Stimulated activated CD8-positive, alpha-beta memory T cell treated with anti-CD3 and anti-CD28 coated beads, Interleukin-12 subunit alpha, Interleukin-12 subunit beta, amount 100 ng/mL, for 1 hour (primary cell): ENCODE measurements at places on chromosomes 2 and 18.

GRCh38 chr18:76823587-76824011 lies 1.2 kb downstream of the ZNF236 start:
- no peak for DNase-seq

- DNase-seq: no peak
These were observed 293.6 kb upstream of the TNP1 start for GRCh38 chr2:217153510-217153909.

DNA sequence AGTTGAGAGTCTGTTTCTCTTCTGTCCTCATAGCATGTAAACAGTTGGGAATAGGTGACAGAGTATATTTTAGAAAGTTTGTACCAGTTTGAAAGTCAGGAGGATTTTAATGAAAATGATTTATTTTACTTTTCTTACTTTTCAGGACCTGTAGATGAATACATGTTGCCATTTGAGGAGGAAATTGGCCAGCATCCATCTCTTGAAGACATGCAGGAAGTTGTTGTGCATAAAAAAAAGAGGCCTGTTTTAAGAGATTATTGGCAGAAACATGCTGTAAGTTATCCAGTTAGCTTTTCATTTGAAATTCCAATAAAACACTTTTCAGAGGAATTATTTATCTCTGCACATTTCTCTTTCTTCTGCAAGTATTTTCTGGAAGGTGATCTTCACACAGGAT lies 81.1 kb downstream of the ACVR2A start:
- DNase-seq: no peak

DNA sequence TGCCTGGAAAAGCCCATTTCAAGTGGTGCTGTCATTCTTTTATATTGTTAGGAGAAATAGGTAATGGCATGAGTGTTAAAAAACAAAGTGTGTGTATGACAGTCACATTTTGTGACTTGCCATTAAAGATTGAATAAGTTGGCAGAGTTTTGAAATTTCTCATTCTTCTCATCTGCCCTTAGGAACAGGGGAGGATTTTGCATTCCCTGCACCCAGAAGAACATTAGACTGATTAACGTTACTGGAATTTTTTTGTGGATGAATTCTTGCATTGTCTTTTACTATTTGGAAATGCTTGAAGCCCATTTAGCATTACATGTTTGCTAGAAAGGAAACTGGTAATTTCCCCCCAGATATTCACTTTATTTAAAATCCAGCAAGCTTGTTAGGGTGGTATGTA lies 162.2 kb downstream of the BABAM2 start:
- DNase-seq: no peak

DNA sequence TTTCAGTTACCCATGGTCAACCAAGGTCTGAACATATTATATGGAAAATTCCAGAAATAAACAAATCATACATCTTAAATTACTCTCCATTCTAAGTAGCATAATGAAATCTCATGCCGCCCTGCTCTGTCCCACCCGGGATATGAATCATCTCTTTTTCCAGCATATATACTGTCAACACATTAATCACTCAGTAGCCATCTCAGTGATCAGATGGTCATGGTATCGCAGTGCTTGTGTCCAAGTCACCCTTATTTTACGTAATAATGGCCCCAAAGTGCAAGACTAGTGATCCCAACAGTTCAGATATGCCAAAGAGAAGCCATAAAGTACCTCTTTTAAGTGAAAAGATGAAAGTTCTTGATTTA lies 43.8 kb downstream of the OSBPL6 start:
- DNase-seq: no peak

DNA sequence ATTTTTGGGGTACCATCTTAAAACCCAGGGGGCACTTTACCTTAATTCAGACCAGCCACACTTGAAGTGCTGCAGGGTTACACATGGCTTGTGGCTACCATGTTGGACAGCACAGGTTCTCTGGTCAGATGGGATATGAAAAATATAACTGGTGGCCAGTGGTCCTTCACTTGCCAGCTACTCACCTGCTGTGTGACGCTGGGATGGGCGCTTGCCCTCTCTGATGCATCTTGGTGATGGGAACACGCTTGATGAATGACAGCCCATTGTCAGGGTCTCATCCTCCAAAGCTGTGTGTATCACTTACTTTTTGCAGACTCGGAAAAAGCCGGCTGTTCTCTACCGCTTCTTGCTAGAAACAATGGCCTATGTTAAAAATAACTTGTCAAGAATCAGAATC lies 22.5 kb downstream of the HJURP start:
- DNase-seq: no peak

DNA sequence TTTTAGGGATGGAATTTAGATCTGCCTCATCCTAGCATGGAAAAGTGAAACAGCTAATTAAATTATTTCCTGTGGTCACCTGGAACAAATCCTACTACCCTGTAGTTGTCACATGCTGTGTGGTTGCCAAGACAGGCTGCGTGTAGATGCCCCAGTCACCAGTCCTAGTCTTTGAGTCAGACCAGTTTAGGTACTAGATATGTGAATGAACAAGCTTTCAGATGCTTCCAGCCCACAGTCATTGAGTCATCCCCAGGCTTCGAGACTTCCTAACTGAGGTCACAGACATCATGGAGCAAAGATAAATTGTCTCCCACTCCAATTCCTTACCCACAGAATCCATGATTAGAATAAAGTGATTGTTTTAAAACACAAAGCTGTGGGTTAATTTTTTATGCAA lies 35.8 kb upstream of the GRB14 start:
- no peak for DNase-seq

DNA sequence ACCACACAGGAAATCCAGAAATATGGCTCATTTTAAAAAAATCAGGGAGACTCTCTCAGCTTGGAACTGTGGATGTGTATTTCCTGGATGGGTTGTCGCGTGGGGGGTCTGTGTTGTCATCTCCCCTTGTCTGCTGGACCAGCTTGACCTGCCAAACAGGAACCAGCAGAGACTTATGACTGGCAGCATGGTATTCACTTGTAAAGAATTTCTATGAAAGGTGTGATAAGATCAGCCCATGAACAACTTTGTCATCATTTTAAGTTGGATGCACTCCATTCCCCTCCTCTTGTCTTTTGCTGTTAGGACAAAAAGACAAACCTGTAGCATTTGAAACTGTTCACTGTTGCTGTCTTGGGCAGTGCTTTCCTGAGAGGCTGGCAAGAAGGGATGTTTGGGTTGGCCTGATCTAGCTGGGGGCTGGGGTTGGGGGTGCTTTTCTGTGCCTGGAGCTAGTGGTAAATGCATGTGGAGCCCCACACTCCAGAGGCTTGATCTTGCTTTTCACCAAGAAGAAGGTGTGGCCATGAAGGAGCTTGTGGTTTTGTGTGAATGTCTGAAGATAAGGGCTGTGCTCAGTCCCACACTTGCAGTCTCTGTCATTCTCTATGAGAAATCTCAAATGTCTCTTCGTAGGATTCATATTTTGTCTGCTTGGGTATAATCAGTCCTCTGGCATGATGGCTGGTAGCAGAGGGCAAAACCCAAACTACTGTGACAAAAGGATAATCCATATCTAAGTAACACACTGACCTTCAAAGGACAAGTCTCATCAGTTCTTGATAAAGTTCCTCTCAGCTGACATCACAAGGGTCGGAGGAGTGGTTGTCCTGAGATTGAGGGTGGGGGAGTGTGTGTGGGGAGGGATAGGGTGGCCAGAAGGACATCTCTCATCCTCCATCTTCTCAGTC lies 39.0 kb downstream of the RALB start:
- DNase-seq: no peak

- no peak for DNase-seq
These were observed 36.8 kb downstream of the KCTD1 start for GRCh38 chr18:26511339-26512071.

- DNase-seq: no peak
These were observed 18.2 kb downstream of the RPL37A start for GRCh38 chr2:216516730-216517350.

DNA sequence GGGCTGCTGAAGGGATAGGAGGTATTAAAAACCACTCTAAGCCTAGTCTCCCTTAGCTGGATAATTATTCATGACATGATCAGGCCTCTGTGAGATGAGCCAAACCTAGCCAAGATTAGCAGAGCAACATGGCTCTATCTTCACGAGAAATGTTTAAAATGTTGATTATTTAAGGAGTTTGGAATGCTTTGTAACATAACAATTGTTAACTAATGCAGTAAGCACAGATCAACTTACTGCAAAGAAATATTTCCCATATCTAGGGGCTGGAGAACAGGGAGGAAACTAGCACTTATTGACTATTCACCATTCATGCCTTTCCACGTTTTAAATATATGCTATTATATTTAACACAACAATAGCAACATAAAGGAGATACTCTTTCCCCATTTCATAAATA lies 833.7 kb upstream of the CHAC2 start:
- no peak for DNase-seq

GRCh38 chr18:31064130-31064529 lies 21.6 kb upstream of the DSC3 start:
- no peak for DNase-seq

DNA sequence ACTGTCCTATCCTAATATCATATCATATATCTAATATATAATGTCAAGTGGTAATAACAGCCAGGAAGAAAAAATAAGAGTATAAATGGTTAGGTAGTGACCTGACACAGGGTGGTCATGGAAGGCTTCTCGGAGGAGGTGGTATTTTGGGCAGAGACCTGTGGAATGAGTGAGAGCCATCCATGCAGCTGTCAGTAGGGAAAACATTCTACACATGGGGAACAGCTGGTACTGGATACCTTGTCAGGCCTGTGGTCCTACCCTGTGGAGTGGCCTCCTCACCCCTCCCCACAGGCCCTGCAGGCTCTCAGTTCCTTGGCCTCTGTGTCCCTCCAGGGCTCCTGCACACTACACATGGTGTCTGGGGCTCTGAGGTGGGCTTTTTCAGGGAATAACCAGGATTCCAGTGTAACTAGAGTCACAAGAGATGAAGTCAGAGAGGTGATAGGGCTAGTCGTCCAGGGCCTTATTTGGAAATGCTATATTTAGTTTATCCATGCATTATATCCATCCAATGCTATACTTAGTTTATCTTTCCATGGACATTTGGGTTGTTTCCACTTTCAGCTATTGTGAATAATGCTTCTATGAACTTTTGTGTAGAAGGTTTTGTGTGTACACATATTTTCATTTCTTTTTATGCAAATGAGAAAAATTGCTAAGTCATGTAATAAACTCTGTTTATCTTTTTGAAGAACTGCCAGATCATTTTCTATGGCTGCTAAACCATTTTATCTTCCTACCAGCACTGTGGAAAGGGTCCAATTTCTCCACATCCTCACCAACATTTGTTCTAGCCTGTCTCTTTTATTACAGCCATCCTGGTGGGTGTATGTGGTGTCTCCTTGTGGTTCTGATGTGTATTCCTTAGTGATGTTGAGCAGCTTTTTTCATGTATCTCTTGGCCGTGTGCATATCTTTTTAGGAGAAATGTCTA lies 75.6 kb downstream of the TPGS2 start:
- DNase-seq: no peak

DNA sequence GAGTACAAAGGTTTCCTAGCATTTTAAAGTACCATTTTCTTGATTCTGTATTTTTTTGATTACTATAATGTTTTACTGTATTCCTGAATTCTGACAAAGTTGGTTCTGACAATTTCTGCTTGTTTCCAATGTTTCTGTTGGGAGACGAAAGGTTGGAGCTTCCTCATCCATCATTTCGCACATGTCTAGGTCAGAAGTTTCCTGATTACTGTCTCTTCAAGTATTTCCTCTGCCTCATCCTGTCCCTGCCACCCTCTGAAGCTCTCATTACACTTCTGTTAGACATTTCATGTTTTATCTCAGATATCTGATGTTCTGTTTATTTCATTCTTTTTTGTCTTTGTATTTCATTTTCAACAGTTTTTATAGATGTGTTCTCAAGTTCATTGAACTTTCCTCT lies 895.8 kb downstream of the TSN start:
- DNase-seq: no peak

DNA sequence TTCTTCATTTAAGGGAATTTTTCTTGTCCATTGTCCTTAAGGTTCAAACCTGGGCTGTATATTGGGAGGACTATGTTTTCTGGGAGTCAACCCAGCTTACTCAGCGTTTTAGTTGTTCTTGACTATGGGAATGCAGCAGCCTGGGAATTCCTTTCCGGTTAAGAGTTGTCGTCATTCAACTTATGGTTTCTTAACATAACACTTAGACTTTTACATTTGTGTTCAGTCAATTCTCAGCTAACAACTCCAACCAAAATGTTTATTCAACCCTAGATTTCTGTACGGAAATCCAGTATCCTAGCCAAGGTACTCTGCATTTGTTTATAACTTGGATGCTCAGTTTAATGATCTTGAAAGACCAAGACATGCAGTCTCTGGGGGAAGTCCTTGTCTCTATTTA lies 960.9 kb downstream of the CBLN2 start:
- DNase-seq: no peak

GRCh38 chr2:237574894-237575868 lies 8.8 kb downstream of the PRLH start:
- DNase-seq: no peak

DNA sequence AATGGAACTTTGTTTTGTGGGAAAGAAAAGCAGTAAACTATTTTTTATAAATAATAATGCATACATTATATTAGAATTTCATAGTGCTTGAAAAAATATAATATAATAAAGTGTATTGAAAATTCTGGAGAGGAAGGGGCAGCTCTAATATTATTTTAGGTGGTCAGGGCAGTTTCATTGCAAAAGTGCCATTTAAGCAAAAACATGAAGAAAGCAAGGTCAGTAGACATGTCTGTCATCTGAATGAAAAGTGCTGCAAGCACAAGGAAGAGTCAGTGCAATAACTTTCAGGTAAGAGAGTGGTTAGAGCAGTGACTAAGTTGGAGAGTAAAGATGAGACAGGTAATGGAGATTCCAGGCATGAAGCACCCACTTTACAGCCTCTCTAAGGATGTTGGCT lies 435.6 kb upstream of the REG3G start:
- DNase-seq: no peak

GRCh38 chr2:119455066-119455718 lies 23.5 kb downstream of the TMEM37 start:
- no peak for DNase-seq

- no peak for DNase-seq
These were observed 76.4 kb downstream of the LTBP1 start for GRCh38 chr2:33022989-33023727.

GRCh38 chr2:58845011-58845410 lies 603.9 kb upstream of the FANCL start:
- DNase-seq: no peak

GRCh38 chr2:119544939-119545475 lies 758 bp downstream of the CFAP221 start:
- DNase-seq: no peak

- DNase-seq: no peak
These were observed 115.2 kb upstream of the KLHL29 start for GRCh38 chr2:23269747-23270146.

DNA sequence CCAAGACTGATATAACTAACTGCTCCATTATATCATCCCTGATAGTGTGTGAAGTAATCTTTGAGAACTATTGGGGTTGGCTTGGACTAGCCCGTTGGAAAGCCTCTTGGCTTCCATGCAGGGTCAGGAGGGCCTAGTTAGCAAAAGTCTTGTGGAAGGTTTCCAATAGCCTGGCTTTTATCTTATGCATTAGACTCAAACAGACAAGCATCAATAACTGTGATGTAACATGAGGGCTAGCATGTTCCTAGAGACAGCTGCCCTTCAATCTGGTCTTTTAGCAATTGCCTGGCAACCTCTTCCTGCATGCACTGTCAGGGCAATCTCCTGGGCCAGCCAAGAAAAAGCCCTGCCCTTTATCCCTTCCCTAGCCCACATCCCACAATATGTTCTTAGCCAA lies 18.2 kb downstream of the SLC8A1 start:
- DNase-seq: no peak

- no peak for DNase-seq
These were observed 72.0 kb upstream of the EPB41L5 start for GRCh38 chr2:119940856-119941255.

GRCh38 chr2:12835733-12836132 lies 119.0 kb downstream of the TRIB2 start:
- no peak for DNase-seq

GRCh38 chr2:2870106-2870505 lies 507.5 kb downstream of the EIPR1 start:
- DNase-seq: no peak
